ENCODE measurements at places on chromosomes 3 and 15.

DNA sequence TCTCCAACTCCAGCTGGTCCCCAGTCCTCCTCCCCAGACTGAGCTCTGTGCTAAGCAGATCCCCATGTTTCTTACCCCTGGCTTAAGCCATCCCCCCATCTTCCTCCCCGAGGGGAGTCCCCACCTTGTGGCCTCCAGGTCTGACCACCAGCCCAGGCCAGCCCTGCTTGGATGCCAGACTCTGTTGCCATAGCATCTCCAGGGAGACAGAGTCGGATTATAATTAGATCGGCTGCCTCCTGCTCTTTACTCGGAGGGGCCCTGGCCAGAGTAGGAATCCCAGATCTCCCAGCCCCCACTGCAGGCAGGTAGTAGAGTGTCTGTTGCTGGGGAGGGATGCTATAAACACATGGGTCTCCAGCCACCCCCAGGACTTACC, 2.4 kb downstream of the KLHDC8B start:
- DNase-seq, result no peak

GRCh38 chr3:22907796-22908195, 295.3 kb upstream of the UBE2E2 start:
- no peak for DNase-seq

DNA sequence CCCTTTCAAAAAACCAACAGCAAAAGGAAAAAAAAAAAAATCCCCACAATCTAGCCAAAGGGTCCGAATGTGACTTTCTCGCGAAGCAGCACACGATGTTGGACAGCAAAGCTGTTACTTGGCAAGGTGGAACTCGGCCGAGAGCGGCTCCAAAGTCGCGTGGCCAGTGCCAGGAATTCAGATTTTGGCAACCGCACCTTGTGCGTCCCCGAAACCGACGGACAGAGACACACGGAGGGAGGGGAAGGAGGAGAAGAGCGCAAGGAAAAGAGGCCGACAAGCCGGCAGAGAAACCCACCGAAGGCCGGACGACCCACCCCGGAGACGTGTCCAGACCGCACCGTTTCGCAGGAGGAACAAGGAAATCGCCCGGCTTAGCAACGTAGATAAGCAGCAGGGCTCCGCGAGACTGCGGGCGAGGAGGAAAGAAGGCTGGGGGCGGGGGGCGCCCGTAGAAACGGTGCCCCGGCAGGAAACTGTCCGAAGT, 517.3 kb downstream of the MECOM start:
- DNase-seq, result peak; percentile 34

DNA sequence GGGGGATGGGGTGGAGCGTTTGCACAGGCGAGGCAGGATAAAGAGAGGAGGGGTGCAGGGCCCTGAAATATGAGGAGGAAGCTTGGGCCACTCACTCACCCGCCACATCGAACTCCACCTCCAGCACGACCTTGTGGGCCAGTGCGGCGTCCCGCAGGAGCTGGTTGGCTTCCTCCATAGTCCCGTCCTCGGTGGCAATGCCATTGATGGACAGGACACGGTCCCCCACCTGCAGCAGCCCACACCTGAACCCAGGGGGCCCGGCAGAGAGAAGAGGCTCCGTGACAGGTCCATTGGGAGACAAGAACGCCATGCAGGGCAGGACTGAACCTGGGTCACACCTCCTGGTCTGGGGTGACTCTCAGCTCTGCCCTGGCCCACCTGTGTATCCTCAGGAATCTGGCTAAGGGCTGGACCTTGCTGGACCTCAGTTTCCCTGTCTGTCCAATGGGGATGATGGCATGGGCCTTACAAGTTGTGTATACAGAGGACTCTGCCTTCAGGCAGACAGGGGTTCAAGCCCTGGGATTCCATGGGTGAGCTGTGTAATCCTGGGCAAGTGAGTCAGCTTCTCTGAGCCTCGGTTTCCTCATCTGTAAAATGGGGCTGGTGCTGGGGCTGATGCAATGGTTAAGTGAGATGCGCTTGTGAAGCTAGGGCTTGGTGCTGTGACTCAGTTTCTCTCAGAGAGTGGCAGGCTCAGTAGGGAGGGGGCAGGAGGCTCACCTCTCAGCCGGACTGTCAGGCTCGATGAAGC, 26.4 kb downstream of the GRIP2 start:
- no peak for DNase-seq

DNA sequence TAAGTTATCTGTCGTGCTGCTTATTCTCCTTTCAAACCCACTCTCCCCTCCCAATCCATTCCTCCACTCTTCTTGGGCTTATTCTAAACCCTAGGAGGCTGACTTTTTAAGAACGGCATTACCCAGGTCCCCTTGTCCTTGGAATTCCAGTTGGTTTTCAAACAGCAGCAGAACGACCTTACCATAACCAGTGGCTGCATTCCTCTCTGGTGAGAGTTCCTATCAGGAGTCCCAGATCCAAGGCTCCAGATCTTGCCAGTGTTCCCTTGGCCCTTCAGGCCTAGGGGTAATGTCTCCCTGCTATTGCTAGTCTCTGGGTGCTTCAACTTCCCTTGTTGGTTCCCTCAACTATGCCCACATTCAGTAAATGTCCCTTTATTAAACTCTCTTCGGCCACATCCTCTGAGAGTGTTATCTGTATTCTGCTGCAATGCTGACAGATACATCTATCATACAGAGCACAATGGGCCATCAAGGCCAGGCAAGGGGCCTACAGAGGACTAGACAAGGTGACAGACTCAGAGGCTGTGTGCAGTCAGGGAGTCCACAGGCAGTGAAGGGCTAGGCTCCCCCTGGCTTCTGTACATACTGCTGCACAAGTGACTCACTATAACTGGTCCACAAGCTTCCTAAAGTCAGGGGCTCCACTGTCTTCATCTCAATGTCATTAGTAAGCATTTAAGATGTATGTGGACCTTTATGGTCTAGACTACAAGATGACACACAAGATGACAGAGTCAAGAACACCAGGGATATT, 10.1 kb downstream of the LYSMD2 start:
- DNase-seq, result no peak

GRCh38 chr15:73716417-73716816, 32.2 kb downstream of the CD276 start:
- DNase-seq, result peak; percentile 22

DNA sequence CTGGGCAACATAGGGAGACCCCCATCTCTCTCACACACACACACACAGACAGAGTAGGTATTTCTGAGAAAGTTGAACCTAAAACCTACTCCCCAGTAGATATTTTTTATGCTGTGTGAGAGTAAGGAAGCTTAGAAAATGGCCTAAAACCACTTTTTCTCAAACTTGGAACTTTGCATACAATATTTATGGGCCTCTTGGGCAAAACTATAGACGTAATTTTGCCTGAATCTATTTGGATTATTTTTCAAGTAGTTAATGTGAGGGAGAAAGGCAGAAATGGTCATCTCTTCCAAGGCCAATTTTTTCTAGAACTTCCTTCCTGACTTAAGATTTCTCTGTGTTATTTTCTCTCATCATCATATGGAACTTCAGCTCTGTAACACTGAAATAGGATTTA, 81.7 kb downstream of the ZNF609 start:
- no peak for DNase-seq

GRCh38 chr15:81163961-81164800, 30.1 kb downstream of the CFAP161 start:
- DNase-seq, result no peak

DNA sequence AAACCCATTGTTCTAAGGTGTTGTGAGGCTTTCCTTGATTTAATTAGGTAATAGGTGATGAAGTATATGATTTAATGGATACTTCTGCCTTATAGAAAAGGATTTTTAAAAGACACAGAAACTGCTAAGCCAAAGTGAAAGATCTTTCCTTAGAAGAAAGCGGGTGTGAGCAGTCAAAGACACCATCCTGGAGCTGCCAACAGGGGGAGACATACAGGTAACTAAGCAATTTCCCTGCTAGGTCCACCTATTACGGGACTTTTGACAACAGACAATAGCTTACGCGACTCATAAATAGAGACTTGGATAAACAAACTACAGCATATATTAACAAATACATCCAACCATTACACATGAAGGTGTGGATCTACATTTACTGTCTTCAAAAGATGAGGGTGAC, 669.5 kb downstream of the SQOR start:
- peak; percentile 37 for DNase-seq

DNA sequence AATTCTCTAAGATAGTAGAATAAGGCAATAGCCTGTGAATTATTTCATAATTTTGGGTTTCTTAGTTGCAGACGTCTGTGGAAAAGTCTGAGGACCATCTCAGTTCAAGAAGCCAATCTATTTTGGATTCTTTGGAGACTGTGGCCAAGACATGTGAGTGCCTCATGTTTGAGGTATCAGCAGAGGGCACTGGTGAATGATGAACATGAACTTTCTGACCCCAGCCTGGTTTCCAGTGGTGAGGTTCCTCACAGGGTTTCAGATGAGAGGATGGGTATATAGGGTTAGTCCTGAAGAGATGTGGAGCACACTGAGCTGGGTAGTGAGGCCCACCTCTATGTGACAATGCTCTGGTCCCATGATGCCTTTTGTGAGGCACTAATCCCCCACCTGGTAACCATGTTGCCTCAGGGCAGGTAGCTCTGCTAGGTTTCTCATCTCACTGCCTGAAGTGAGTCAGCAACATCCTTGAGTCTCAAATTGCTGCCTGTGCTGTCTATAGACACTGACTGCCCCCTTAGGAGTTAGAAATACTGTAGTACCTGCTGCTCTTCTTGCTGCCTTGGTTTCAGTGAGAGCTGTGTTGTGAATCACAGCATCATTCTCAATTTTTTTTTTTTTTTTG, 32.3 kb downstream of the C3orf62 start:
- peak; percentile 52 for DNase-seq

DNA sequence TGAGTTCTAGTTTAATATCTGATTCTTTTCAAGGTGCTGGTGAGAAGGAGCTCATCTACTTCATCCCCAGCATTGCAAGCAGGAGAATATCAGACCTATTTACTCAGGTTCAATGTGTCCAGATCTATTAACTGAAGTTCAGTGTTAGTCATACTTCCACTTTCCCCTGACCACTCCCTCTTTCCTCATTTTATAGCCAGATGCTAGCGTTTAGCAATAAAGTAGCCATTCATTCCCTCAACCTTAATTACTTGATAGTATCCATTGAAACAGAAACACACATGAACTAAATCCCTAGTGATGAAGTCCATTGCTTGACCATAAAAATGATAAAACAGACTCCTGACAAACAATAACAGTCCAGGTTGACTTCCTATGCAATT, 60.0 kb downstream of the RPL22L1 start:
- DNase-seq, result no peak

DNA sequence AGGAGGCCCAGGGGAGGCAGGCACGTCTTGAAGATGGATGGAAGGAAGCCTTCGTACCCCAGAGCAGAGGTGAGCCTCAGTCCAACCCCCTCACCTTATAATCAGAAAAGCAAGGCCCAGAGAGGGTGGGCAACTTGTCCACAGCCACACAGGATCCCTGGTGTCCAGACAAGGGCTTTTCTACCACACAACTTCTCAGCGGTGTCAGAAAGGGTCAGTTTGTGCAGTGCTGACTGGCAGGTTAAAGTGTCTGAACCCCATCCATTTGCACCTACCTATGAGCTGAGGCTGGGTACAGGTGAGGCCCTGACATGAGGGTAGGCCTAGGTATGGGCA, 8.6 kb downstream of the IGDCC3 start:
- DNase-seq, result no peak

DNA sequence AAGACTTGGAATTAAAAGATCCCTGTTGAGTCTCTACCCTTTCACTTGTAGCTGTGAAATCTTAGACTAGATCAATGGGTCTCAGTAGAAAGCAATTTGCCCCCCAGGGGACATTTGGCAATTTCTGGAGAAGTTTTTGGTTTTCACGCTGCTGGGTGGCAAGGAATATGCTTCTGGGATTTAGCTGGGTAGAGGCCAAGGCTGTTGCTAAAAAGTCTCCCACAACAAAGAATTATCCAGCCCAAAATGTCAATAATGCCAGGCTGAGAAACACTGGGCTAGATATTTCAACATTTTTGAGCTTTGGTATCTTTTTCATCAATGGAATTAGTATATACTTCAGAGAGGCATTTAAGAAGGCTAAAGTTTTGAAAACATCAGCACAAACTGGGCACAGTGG, 8.7 kb downstream of the CAPN7 start:
- no peak for DNase-seq

GRCh38 chr15:101579631-101580163, 72.5 kb downstream of the TM2D3 start:
- DNase-seq, result no peak

DNA sequence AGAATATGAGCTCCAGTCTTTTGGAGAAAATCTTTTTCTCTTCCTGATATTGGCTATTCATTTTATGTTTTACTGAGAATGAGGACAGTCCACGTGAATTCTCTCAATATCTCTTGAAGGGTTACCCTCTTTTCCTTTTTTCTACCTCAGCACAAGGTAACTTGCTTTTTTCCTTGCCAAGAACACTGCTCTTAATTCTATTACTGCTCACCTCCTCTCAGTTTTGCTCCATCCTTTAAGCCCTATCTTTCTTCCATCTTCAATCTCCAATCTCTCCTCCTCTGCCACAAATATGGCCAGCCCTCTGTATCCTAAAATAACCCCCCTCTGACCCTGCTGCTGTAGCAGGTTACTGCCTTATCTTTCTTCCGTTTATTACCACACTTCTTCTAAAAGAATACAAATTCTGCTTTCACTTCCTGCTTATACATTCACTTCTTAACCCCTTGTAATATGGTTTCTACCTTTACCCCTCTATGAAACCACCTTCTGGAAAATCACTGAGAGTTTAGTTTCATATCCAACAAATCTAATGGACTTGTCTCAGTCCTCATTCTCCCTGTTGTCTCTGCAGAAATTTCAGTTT, 89.0 kb downstream of the NFKBIZ start:
- DNase-seq, result peak; percentile 34

DNA sequence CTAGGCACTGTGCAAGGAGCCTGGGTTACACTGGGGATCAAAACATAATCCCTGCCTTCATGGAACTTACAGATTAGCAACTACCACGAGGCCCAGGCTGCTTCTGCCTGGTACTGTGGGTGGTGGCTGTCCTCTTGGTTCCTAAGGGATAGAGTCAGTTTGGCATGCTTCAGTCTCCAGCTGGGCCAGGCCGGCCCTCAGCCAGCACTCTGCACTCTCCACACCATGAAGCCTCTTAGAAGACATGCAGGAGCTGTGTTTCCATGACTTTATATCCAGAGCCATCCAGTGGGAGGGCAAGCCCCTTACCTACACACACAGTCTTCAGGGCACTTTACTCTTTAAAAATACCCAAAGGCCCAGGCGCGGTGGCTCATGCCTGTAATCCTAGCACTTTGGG, 54.4 kb downstream of the ATP1B3 start:
- no peak for DNase-seq

DNA sequence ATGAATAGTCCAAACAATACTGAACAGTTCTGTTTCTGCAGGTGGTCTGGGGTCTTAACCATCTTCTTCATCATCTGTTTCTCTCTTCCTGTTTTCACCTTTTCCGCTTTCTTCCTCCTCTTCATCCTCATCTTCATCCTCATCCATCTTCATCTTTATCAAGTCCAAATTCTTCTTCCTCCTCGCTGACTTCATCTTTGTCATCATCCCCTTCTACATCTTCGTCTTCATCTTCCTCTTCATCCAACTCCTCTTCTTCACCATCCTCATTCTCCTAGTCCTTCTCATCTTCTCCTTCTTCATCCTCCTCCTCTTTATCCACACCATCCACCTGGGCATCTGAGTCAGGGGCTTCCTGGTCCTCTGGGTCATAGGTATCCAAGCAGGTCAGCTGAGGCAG, 16.5 kb upstream of the CFAP161 start:
- no peak for DNase-seq

- peak; percentile 87 for DNase-seq
Measured at GRCh38 chr15:99925661-99926461, 192.6 kb upstream of the LYSMD4 start.
